Suprapubic skin (tissue), 4 donors: ENCODE measurements at places on chromosomes 7 and 10.
A peak's percentile ranks its signal among the peaks of the same experiment; 100 is the strongest.

- peak overlapping the region; percentile 14 for H3K27ac ChIP-seq
- H3K36me3 ChIP-seq: no peaks in the 10 kb centered on the region
- DNase-seq: no peak
- H3K4me3 ChIP-seq: no peak overlapping the region
- no peaks in the 10 kb centered on the region for H3K27me3 ChIP-seq
These were observed 164.9 kb upstream of the RHEB start for GRCh38 chr7:151684408-151685175.

DNA sequence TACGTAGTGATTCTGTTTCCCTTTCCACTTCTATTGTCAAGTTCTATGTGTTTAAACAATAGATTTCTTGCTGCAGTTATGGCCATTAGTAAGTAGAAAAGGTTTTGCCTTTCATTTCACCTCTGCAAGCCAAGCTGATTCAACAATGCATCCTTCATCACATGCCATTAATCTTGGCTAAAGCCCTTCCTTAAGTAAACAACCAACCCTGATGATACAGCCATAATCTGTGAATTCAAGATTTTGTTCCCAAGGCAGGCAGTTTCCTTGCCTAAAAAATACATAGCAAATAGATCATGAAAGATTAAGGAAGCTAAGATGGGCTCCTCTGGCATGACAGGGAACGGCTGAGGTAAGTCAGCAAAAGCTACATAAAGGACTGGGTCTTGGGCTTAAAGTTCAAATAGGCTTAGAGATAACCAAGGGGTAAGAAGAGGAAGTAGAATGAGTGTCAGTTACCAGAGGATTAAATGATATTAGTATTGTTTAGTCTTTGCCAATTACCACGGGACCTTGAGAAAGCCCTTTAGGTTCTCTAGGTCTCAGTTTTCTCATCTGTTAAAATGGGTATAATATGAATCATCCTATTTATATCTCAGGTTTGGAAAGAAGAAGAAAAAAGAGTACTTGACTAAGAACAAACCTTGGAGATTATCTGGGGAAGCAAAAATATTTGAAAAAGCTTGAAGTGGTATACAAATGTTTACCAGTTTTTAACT is 35.9 kb upstream of the ANK3 start:
- no peak for DNase-seq
- no peaks in the 10 kb centered on the region for H3K27me3 ChIP-seq
- no peak overlapping the region for H3K27ac ChIP-seq
- H3K4me3 ChIP-seq: no peak overlapping the region

DNA sequence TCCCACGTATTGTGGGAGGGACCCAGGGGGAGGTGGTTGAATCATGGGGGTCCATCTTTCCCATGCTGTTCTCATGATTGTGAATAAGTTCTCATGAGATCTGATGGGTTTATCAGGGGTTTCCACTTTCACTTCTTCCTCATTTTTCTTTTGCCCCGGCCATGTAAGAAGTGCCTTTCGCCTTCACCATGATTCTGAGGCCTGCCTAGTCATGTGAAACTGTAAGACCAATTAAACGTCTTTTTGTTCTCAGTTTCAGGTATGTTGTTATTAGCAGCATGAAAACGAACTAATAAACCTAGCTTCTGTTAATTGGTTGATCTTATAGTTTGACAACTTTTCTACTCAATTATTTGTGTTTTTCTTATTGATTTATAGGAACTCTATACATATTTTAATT is 206.3 kb downstream of the NXPH1 start:
- no peak overlapping the region for H3K4me3 ChIP-seq
- DNase-seq: no peak
- H3K4me1 ChIP-seq: no peaks in the 10 kb centered on the region
- no peak overlapping the region for H3K27ac ChIP-seq
- no peaks in the 10 kb centered on the region for H3K27me3 ChIP-seq

DNA sequence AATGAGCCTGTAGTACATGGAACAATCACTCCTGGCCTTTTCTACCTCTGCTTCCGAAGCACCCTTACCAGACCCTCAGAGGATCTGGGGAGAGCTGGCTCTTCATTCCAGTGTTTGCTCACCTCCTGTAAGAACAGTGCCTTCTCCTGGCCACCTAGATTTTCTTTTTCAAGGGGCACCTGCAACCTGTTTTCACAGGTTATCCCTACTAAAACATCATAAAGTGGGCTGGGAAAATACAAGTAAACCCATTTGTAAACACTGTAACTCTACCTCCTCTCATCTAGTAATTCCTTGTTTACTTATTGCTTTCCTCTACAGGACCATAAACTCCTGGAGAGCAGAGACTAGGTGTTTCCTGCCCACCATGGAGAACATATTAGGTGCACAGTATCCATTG is 1.1 kb downstream of the PIK3AP1 start:
- H3K4me1 ChIP-seq: peaks cover 15% of the 10 kb centered on the region
- peaks cover 13% of the 10 kb centered on the region for H3K27me3 ChIP-seq
- peak overlapping the region; percentile 66 for H3K4me3 ChIP-seq
- H3K27ac ChIP-seq: no peak overlapping the region

DNA sequence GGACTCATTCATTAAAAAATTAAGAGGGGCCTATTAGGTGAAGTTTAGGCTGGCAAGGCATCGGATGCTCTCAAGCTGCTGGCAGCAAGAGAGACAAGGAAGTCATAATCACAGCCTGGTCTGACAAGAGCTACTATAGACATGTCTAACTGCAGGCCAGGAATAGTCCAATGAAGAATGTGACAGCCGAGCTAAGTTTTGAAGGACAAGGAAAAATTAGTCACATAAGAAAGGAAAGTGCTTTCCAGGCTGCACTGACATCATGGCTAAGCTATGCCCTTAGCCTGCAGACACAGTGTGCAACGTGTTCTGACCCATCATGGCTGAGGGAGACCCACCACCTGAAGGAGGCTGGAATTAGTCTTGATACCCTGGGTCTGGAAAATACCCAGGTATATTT is 281.1 kb downstream of the PLXNA4 start:
- no peaks in the 10 kb centered on the region for H3K4me1 ChIP-seq
- no peak for DNase-seq
- no peak overlapping the region for H3K27ac ChIP-seq

DNA sequence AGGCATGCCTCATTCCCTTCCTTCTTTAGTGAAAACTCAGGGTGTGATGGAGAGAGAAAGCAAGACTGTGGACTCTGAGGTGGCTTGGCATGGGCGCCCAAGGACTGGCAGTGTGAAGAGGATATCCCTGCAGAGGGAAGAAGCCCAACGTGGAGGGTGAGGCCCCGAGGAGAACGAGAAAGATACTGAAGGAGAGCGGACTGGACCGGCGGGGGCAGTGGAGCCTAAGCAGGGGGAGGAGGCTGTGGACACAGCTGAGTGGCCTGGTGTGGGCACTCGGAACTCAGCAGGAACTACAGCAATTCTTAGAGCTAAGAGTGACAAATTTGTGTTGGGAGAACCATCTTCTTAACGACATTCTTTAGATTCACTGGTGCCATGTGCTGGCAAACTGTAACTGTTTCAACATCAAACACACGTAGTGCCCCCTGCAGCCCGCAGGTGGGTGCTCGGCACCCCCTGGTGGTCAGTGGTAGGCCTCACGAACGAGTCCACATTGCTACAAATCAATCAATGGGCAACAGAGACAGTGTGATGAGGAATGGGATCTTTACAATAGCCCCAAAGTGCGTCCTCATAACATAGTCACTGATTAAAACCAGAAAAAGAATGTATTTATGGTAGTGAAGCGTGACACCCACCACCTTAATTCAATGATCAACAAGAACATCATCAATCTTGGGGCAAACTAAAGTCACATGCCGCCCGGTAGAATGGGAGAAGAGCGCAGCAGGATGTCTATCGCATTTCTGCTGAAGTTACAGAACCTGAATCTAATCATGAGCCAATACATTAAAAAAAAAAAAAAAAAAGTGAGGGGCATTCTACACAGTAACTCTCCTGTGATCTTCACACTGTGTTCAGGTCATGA is 2.0 kb upstream of the SFTPA1 start:
- H3K4me1 ChIP-seq: no peaks in the 10 kb centered on the region
- no peak for DNase-seq
- no peak overlapping the region for H3K27ac ChIP-seq
- H3K4me3 ChIP-seq: no peak overlapping the region
- no peaks in the 10 kb centered on the region for H3K36me3 ChIP-seq

GRCh38 chr7:43559946-43560335 is 23.0 kb upstream of the STK17A start:
- H3K4me3 ChIP-seq: no peak overlapping the region
- H3K4me1 ChIP-seq: no peaks in the 10 kb centered on the region
- DNase-seq: no peak
- H3K36me3 ChIP-seq: no peaks in the 10 kb centered on the region
- no peaks in the 10 kb centered on the region for H3K27me3 ChIP-seq
- H3K27ac ChIP-seq: no peak overlapping the region

GRCh38 chr7:14073988-14074387 is 84.5 kb upstream of the ETV1 start:
- H3K4me3 ChIP-seq: no peak overlapping the region
- H3K4me1 ChIP-seq: no peaks in the 10 kb centered on the region
- no peaks in the 10 kb centered on the region for H3K36me3 ChIP-seq
- no peaks in the 10 kb centered on the region for H3K27me3 ChIP-seq
- no peak overlapping the region for H3K27ac ChIP-seq
